ENCODE measurements at places on chromosomes 6 and 20.

DNA sequence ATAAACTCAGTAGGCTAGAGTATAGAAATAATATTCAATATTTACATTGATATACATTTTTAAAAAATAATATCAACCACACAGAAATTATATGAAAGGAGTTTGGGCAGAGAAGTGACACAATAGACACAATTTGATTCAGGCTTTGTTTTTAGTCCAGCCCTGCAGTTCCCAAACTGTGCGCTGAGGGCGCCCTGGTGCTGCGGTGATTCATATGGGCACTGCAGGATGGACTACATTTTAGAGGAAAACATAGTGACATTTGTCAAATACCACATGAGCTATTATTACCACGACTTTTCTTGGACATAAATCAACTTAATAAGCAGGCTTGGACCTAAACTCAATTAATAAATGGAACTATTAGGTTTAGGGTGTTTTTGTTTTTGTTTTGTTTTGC, 364.3 kb upstream of the ID4 start:
- DNase-seq: peak; percentile 18

DNA sequence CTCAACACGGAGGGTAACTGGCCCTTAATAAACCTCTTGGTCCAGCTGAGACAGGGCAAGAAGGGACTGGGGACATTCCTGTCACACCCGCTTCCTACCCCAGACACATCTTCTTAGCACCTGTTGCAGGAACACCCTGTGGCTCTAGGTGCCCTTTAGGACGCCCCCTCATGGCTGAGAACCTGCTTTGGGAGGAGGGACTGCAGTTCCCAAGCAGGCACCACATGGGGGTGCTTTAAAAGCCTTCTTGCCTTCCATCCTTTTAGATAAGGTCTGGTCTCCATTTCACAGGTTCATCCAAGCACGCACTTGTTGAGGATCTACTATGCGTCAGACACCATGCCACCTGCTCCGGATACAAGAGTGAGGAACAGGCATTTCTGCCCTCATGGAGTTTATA, 26.6 kb downstream of the NSFL1C start:
- DNase-seq: peak; percentile 45

- peak; percentile 13 for DNase-seq
Measured at GRCh38 chr6:123716506-123716905, 79.8 kb upstream of the TRDN start.

DNA sequence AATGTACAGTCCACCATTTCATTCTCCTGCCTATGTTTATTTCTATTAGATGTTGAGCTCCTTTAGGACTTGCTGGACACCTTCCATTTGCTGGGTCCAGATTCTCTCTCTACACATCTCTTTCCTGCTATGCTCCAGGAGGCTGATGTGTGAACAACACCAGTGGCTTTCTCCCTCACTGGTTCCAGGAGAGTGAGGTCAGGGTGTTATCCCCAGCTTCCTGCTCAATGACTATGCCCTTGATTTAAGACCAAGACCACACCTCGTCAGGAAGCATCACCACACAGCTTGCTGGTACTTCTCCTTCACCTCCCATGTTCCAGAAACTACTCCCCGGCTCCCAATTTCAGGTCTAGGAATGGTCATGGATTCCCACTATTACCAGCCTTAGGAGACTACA, 31.3 kb upstream of the E2F3 start:
- no peak for DNase-seq

DNA sequence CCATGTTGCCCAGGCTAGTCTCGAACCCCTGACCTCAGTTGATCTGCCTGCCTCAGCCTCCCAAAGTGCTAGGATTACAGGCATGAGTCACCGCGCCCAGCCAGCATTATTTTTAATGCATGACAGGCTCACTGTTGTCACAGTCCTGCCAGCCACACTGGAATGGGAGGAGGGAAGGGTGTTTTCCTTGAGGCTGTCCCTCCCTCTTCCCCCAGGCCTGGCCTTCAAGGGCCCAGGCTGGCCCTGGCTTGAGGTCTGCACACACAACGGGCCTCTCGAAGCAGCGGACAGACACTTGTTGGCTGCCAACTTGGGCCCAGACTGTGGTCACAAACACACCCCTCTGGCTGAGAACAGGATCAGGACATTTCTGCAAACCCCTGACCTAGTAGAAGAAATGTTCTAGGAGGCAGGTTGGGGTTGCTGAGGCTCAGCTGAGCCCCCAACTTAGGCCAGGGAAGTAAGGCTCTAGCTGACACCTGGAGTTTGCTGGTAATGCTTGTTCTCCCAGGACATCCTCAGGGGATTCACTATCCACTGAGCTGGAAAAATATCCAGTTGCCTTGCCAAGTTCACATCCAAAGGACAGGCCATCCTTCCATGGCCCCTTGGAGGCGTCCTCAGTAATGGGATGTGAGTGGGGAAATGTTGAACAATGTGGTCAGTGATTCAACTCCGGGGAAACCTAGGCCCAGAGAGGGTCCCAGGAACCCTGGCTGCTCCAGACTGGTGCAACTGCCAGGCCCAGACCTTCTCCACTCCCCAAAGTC, 9.9 kb downstream of the SNTA1 start:
- no peak for DNase-seq

GRCh38 chr6:106519460-106520394, 109.6 kb downstream of the RTN4IP1 start:
- peak; percentile 94 for DNase-seq

DNA sequence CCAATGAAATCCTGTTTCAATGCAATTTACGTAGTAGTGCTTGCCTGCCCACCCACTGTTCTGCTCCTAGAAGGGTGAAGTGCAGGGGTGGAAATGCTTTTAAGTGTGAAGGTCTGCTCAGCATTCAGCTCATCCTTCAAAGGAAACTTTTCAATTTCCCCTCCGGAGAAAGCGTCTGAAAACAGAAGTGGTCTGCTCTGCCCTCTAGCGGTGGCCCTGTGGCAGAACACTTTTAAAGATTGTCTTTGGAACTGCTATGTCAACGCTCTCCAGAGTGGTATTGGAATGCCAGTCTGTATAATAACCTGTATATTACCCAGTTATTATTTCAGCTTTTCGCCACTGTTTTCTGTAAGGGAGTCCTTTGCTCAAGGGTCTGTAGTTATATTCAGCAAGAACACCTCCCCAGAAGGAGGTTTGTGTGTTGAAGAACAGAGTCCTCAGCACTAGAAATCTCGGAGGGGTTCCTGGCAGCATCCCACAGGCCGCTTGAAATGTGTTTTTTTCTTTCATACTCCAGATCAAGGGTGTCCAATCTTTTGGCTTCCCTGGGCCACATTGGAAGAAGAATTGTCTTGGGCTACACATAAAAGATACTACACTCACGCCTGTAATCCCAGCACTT, 63.1 kb upstream of the KLHL31 start:
- DNase-seq: peak; percentile 69

DNA sequence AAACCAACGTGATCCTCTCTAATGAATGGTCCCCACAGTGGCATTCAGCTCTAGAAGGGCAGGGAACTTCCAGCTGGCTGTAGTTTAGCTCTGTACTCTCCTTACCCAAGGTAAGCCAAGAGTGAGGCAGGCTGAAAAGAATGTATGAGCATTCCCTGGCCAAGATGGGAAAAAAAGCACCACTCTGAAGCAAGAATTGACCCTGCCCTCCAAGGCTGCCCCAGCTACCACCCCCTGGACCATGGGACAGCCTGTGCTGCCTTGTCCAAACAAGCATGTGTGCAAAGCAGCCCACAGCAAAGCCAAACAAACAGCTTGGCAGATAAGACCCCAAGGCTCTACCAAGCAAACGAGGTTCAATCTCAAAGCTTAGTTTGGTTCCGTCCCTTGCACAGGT, 73.9 kb downstream of the GFOD1 start:
- DNase-seq: peak; percentile 71

DNA sequence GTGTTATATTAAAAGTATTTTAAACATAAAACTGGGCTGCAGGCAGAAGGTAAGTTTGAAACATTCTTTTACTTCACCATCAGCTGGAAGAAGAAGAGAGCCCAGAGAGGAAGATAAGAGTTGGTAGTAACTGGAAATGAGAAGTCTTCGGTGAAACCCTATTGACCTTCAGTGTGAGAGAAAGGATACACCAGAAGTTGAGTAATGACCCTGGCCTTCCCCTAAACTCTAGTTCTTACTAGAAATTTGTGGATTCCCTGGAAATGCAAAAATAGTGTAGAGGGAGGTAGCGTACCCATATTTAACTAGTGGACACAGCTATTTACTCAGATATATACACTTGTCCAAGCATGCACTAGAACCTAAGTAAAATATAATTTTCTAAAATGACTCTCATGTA, 8.0 kb upstream of the EPM2A start:
- DNase-seq: no peak

DNA sequence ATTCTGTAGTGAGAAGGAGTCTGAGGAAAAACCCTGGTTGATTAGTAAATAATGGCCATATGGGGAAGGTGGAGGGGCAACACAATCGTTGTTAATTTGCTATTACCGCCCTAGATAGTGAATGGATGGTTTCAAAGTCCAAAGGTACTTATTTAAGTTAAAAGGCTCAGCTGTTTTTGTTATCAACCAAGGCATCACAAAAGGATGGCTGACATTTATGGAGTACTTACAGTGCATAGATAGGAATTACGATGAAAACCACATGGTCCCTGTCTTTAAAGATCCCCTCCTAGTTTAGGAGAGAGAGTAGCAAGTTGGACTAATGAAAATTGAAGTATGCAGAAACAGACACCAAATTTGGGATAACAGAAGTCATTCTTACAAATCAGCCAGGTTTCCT, 319.6 kb downstream of the CDKAL1 start:
- no peak for DNase-seq

DNA sequence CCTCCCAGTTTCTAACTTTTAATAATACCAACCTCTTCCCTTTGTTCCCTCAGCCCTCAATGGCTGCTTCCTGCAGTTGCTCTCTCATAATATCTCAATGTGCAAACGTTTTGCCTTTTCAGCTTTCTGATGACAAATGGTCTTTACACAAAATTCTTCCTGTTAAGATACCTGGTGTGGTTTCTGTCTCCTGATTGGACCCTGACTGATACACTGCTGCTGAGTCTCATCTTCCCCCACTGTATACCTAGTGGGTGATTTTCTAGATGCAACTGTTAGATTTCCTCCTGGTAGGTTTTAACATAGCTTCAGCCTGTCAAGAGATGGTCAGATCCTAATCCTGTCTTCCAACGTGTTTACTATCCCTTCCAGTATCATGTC, 147.9 kb upstream of the TOP1 start:
- DNase-seq: no peak

- DNase-seq: no peak
Measured at GRCh38 chr6:12506159-12506558, 210.4 kb upstream of the PHACTR1 start.
